ENCODE measurements at places on chromosomes 3 and 15.

DNA sequence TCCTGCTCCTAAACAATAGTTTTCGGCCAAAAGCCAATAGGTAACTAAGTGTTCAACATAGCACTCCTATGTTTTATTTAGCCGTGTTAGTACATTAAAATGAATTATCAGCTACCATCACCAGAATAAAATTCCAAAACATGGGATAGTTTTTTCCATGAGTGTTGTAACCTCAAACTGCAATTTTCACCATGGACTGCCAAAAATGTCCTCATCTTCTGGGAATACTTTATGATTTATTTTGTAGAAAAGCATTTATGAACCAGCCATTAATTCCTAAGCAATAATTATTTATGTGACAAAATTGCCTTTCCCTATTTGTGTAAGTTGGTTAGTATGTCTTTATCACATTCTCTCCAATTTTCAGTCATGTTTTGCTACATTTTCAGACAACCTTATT lies 438.1 kb downstream of the NAALADL2 start:
- DNase-seq, result no peak

DNA sequence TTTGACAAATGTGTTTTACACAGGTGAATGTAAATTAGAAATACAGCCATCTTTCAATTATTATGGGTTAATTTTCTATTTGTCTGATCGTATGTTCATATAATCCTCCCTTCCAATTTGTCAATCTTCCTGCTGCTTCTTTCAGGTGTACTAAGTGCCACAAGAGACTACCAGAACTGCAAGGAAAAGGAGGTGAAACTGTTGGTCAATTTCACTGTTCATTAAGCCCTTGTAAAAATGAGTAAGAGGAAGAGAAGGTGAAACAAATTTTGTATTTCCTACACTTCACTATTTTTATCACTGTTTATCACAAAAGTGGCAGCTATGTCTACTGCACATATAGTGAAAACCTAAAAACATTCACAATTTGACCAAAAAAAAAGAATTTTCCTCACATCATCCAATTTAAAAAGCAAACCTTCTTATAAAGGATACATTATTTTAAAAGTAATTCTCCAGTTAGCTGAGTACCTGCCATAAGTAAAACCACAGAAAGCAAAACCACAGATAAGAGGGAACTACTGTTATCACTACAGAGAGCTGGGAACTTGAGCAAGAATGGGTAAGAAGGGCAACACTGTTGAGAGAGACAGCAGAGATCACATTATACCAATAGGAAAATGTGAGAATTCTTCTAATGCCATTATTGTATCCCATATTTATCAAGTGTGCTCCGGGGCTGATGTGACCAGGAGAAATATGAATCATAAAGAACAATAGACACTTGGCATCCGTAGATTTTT lies 163.0 kb downstream of the TBC1D5 start:
- no peak for DNase-seq

- no peak for DNase-seq
Measured at GRCh38 chr15:68658641-68659358, 80.0 kb downstream of the CORO2B start.

DNA sequence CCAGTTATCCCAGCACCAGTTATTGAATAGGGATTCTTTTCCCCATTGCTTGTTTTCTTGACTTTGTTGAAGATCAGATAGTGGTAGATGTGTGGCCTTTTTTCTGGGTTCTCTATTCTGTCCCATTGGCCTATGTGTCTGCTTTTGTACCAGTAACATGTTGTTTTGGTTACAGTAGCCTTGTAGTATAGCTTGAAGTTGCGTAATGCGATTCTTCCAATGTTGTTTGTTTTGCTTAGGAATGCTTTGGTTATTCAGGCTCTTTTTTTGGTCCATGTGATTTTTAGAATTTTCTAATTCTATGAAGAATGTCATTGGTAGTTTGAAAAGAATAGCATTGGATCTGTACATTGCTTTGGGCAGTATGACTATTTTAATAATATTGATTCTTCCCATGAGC lies 94.3 kb upstream of the CHMP2B start:
- DNase-seq, result no peak
